Coronary artery (tissue), 2 donors: ENCODE measurements at places on chromosomes 6 and 20.

- no peak for DNase-seq
These were observed 96.6 kb upstream of the SMLR1 start for GRCh38 chr6:130730600-130730999.

DNA sequence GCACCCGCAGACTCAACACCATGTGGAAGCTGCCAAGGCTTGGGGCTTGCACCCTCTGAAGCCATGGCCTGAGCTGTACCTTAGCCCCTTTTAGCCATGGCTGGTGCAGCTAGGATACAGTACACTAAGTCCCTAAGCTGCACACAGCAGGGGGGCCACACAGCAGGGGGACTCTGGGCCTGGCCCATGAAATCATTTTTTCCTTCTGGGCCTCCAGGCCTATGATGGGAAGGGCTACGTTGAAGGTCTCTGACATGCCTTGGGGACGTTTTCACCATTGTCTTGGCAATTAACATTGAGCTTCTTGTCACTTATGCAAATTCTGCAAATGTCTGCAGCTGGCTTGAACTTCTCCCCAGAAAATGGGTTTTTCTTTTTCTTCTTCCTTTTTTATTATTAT lies 103.3 kb downstream of the SLC16A10 start:
- DNase-seq = no peak

GRCh38 chr6:52611833-52612232 lies 35.0 kb upstream of the TRAM2 start:
- DNase-seq = no peak

GRCh38 chr6:121748376-121748775 lies 312.9 kb downstream of the GJA1 start:
- no peak for DNase-seq

DNA sequence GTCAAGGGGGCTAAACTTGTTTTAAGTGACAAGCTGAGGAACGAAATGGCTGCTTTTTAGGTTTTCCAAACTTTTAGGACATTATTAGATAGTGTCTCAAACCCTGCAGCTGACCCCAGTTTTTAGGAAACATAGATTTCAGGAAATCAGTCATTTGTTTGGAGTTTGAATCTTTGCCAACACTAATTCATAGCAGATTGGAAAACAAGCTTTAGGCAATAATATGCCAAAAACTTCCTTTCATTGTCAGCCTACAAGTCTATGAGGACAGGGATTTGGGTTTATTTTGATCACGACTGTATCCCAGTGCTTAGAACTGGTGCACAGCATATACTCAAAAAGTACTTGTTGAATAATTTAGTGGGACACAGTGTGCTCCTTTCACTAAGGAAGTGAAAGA lies 123.2 kb downstream of the TINAG start:
- no peak for DNase-seq

- DNase-seq = no peak
These were observed 84.7 kb downstream of the MAP3K4 start for GRCh38 chr6:161076181-161076677.

- DNase-seq = no peak
These were observed 181.6 kb upstream of the RGS17 start for GRCh38 chr6:153312634-153313033.

DNA sequence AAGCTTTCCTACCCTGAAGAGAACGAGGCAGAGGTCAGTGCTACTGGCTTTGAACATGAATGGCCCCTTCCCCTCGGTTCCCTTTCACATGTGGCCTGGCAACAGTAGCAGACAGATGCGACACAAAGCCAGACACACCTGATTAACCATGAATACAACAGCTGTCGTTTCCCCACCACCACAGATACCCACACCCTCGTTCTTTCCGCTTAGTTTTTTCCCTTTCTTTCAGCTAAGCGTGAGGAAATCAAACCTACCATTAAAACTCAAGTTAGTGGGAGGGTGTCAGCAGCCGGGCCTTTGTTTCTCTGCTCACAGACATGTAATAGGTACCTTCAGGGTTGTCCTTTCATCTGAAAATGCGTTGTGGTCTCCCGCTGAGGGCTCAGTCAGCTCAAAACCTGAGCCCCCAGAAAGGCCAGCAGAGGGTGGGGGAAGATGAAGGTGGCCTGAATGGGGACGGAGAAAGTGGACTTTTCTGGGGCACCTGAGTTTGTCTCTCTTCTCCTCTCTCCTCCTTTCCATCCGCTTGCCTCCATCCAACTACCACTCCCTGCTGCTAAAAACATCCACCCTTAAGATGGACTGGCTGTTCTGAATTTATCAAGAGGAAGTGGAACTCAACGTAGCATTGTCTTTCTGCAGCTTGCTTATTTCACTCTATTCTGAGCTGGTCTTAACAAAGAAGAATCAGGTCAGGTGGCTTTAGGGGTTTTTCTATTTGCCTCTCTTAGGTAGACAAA lies 516.6 kb upstream of the JARID2 start:
- DNase-seq = no peak

DNA sequence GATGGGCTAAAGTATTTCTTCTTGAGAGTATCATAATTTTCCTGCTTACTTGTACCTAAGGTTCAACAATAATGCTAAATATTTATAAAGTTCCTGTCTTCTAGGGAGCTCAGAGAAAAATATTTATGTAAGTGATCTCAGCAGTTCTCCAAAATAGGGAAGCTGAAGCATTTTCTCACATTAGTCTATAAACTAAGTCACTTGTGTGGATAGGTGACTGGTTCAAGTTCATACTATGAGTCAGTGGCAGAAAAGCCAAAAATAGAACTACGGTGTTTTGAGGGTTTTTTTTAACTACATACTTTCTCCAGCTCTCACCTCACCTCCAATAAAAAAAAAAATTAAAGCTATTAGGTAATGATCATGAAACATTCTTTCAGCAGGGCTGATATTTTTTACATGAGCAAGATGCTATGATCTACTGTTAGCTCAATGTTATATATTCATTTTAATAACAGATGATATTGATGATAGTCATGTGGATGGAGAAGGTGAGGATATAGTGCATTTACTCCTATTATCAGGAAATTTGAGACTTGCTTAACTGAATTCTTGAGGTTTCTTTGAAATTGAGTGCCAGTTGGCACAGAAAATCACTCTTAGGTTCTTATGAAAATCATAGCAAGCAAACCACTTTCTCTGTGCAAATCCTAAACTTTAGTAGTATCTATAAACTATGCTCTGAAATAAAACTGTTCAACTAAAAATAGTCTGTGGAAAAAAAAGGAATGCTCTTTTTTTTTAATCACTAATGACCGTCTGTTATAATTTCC lies 4.1 kb upstream of the MOXD1 start:
- no peak for DNase-seq

GRCh38 chr6:64263778-64264177 lies 628.2 kb downstream of the PHF3 start:
- no peak for DNase-seq

DNA sequence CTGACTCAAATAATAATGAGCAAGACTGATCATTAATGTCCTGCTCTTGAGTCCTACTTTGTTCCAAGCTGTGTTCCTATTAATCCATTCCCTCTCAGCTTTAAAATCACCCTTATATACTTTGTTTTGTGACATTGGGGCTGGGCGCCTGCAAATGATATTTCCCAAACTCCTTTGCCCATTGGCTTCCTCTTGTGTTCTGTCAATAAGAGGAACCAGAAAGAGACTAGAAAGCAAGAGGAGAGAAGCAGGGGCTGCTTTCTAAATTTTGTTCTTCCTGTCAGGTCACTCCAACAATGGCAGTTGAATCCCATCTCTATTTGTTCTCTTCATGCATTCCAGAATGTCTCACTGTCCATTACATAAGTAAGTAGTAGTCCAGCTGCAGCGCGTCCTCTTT lies 21.6 kb upstream of the TRIM27 start:
- DNase-seq = no peak

DNA sequence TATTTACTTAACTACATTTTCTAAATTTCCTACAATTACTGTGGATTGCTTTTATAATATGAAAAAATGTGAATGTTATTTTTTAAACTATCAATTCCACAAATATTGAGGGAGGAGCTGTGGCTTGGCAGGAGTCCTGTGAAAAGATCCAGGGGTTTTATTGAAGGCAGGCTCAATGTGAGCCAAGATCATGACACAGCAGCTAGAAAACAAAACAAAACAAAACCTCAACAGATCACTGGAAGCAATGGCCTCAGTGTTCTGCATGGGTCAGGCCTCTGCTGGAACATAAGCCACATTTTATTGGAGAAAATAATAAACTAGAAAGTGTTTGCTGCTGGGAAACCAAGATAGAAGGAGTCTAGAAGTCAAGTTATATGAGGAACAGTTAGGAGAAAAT lies 19.4 kb upstream of the RCAN2 start:
- no peak for DNase-seq

DNA sequence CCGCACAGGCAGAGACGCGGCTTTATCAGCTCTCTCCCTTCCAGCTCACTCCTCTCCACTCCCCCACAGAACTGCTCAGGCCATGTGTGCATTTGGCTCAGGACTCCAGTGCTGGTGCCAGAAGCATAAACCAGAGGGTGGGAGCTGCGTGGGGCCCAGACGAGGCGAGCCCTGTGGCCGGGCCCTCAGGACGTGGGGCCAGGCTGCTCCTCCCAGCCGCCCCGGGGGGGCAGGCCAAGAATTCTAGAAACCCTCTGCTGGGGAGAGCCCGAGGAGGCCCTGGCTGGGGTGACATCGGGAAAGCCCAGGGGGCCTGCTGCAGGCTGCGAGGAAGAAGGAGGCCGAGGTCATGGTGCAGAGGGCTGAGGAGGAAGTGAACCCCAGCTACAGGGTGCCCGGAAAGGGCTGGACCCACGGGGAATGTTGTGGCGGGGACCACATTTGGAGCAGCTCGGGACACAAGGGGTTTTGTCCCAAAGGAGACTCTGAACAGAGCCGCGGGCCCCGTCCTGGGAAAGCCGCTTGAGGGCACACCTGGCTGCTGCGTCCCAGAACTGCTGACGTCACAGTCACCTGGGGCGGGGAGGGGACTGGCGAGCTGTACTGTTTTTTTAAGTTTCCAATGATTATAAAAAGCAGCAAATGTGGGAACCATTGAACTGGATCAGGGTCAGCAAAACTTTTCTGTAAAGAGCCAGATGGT lies 107.1 kb downstream of the BANF2 start:
- no peak for DNase-seq

- DNase-seq = peak; percentile 77
These were observed 39.9 kb downstream of the RPRD1B start for GRCh38 chr20:38073307-38074071.
